Tibial nerve (tissue), 4 donors: ENCODE measurements at places on chromosomes 12 and 14. TPM values are rescaled to one million over a fixed set of nuclear protein-coding genes. Genes with fewer than 3 reads are reported as not detected.

DNA sequence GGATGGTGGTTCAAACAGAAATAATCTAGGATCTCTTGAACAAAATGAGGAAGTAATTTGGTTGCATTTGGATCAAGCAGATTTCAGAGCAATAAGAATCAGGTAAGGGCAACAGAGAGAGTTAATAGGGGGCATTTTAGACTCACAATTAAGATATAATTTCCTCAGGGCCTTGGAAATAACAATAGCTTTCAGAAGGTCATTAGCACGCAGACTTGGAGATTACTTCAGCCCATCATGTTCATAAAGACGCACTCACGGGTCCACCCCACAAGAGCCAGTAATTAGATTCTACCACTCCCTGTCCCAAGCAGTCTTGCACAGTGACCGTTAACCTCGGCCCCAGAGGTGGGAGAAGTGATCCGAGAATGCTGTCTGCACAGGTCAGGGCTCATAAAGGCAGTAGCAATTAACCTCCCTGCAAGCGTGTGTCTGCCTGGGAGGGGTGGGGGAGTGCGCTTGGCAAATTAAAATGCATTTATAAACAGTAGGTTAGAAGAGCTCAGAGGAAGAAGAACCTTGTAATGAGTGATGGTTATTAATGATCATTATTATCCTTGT is 125.7 kb upstream of the CCDC196 start:
- no peak for DNase-seq

DNA sequence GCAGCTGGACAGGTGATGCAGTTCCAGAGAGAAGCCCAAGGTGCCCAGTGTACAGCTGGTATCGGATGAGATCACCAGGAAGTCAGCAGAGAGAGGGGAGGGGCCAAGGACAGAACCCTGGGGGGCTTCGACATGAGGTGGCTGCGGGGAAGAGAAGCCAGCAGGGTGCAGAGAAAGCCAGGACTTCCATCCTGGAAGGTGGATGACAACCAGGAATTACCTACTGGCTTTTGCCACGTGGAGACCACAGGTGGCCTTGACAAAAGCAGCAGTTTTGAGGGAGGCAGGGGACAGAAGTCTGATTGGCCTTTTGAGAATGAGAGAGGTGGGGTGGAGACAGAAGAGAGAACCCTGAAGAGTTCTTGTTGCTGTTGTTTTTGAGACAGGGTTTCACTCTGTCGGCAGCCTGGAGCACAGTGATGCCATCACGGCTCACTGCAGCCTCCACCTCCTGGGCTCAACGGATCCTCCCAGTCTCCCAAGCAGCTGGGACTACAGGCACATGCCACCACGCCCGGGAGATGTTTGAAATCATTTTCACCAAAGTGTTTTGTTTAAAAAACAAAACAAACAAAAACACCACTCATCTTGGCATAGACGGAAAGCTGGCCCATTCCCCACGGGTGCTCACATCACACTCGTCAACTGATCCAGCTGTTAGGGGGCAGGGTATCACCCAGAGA is 35.2 kb downstream of the CDC42BPB start:
- no peak for DNase-seq

GRCh38 chr12:103673487-103673886 is 86.4 kb downstream of the STAB2 start:
- DNase-seq = no peak

DNA sequence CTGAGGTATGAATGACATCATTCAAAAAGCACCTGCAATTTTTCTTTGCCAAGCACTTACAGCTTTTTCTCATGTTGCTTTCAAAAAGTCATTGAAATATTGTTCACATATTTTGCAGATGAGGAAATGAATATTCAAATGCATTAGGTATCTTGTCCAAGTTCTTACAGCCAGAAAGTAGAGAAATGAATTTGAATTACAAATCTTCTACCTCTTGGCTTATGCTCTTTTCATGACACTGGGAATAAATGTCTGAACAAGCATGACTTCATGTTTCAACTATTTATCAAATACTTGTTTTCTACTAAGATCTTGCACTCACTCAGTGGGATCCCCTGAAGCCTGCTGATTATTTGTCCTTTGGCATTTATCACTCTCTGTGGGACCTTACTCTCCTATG is 267.2 kb upstream of the BTG1 start:
- DNase-seq = no peak

GRCh38 chr12:9073076-9073475 is 42.6 kb downstream of the A2M start:
- DNase-seq = no peak

DNA sequence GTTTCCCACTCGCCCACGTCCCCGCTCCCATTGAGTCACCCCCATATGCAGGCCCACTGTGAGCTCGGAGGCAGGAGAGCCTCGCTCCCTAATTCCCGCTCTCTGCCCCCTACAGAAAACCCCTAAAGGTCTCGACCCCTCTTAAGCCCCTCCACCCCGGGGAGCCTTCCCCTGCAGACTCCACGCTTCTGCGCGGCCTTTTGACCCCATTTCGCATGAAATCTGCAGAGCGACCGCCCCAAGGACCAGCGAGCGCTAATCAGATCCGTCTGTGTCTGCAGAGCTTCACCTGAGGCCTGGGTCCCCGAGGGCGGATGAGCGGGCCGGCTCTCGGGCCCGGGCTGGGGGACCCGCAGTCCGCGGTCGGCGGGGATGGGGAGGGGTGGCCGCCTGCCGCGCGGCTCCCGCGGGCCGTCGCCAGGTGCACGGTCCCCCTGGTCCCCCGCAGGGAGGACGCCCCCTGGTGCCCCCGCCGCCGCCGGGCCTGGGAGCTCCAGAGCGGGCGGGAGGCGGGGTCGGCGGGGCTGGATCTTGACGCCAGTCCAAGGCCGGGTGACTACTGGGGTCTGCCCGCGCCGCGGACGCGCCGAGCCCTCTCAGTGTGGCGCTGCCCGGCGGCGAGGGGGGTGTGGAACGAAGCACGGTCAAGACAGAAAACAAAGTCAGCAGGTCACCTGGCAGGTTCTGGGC is 10.1 kb downstream of the BMP4 start:
- DNase-seq = no peak

GRCh38 chr12:33678221-33678964 is 238.8 kb upstream of the SYT10 start:
- no peak for DNase-seq

- no peak for DNase-seq
Observed at GRCh38 chr14:34184126-34184525, 233.3 kb upstream of the EGLN3 start.

GRCh38 chr14:42480255-42480654 is 873.6 kb downstream of the LRFN5 start:
- DNase-seq = no peak

DNA sequence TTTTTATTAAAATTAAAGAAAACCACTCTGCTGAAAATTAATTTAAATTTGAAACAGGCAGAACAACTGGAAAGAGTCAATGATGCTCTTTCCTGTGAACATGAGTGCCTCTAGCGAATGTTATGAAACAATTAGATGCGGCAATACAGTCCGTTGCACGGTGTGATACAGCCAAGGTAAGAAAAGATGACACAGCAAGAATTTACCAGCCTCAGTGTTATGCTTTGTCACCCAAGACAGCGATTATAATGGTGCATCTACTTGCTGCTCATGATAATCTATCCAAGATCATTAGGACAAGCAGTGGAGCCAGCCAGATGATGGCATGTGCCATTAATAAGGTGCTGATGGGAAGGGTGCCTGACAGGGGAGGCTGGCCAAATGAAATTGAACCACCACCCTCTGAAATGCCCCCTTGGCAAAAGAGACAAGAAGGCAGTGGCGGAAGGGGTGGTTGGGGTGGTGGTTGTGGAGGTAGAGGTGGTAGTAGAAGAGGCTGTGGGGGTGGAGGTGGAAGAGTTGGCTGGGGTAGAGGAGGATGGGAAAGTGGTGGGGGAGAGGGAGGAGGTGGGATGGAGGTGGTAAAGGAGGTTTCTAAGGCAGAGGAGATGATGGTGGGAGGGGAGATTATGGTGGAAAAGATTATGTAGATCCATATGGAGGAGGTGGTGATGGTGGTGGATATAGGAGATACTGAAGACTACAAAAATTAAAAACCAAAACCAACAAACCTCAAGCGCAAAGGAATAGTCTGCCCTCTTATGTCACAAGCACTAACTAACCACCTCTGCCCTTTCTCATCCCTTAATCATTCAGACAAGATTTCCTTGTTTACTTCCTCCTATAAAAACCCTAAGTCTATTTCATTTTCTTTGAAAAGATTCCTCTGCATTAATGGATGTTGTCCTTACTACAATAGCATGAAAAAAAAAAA is 4.0 kb upstream of the RESF1 start:
- no peak for DNase-seq

DNA sequence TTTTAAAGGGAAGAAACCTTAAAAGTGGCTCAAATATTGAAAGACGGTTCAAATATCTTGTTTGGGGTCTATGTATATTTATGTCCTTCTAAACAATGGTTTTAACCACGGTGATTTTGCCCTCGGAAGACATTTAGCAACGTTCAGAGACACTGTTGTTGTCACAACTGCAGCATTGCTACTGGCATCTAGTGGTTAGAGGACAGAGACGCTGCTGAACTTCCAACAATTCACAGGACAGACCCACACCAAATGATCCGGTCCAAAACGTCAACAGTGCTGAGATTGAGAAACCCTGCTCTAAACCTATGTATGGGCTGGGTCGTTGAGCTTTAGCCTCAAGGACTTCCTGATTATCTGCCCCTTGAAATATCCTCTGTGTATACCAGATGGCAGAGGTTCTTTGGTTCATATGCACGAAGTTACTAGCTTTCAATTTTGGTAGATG is 1.7 kb downstream of the ANGEL1 start:
- DNase-seq = no peak

- no peak for DNase-seq
Observed at GRCh38 chr14:91729756-91730155, 2.1 kb downstream of the CATSPERB start.

GRCh38 chr12:93741659-93742109 is 64.5 kb downstream of the CRADD start:
- no peak for DNase-seq

- no peak for DNase-seq
Observed at GRCh38 chr14:70045844-70046535, 142.8 kb downstream of the SLC8A3 start.

DNA sequence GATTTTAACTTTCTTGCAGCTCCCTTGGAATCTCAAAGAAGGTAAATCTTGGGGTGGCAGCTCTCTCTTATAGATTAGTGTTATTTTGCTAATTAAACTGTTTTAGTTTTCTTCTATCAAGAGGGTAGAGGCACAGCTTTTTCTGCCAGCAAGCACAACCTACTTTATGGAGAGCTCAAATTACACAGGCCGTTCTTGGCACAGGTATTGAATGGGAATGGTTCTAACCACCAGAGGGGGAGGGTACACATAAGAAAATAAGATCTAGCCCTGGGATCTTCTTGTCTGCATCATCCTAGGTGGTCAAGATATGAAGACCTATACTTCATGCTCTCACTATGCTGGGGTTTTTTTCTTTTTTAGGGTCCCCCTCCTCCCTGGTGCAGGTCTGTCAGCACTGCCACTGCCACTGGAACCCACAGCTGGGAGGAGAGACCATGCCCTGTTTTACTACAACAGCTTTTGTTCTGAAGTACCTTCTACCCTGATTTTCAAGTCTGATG is 48.6 kb upstream of the STAC3 start:
- no peak for DNase-seq

GRCh38 chr12:108967869-108968540 is 52.9 kb downstream of the SVOP start:
- no peak for DNase-seq

GRCh38 chr12:26043135-26044006 is 81.5 kb downstream of the BHLHE41 start:
- no peak for DNase-seq

- DNase-seq = no peak
Observed at GRCh38 chr12:9751204-9752144, 9.2 kb downstream of the CD69 start.

- DNase-seq = no peak
Observed at GRCh38 chr12:75883241-75883640, 148.3 kb downstream of the PHLDA1 start.

- no peak for DNase-seq
Observed at GRCh38 chr14:23446291-23446851, 10.9 kb upstream of the MYH7 start.

GRCh38 chr12:88951860-88952561 is 371.7 kb upstream of the KITLG start:
- DNase-seq = no peak

DNA sequence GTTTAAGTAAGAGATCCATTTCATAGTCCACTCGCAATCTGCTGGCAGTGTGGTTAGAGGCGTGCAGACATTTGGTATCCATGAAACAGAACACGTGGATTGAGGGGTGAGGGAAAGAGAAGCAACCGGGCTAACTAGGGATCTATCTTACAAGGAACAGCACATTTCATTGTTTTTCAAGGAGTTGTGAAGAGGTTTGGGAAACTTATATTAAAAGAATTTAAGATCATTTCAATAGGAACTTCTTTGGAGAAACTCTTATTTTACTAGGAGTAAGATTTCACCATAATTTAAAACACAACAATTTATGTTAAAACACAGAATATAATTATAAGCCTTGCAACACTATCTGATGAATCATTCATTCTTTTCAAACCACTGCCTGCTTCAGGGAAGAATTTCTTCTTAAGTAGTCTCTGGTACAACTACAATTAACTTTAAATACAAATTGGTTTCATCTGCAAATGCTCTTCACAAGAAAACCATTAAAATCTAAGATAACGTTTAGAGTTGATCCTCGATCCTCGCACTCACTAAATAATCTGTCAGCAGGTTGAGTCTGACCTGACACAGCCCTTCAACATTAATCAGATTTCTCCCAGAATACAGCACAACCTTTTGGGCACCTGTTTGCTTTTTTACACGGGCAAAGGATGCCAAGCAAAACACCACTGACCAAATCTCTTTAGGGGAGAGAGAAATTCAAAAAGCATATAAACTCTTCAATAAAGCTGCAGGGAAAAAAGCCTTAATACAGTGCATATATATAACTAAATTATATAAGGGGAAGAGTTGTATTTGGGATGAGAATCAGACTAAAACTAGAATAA is 27.3 kb downstream of the PPTC7 start:
- no peak for DNase-seq

DNA sequence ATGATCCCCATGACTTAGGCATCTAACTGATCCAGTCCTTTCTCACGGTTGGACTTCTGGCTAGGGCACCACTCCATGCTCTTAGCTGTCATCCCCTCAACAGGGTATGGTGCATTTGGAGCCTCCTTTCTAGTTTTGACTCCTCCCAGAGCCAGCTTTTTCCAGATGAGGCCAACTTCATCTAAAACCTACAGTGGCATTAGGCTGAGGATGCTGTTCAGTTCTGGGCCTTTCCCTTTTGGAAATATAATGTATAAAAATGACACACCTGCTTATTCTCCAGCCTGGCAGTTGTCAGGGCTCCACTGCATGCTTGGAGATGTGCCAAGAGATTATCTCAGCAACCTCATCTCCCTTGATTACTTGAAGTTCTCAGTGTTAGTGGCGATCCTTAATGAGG is 239.7 kb downstream of the EMP1 start:
- DNase-seq = no peak

GARIN6 gene
- total RNA-seq = not detected

OVCH1 gene
- 0.21 TPM for total RNA-seq

TBK1 gene
- total RNA-seq = 25.2 TPM
